Activated CD8-positive, alpha-beta memory T cell treated with anti-CD3 and anti-CD28 coated beads, Interleukin-2, amount 10 ng/mL, durations not matched to agents 7 days and 5 days (primary cell): ENCODE measurements at places on chromosomes 4 and X. TPM values are rescaled to one million over a fixed set of nuclear protein-coding genes. Genes with fewer than 3 reads are reported as not detected.

Gene GC
- not detected for total RNA-seq

Gene SYTL4
- not detected for total RNA-seq

Gene MAGEB16
- not detected for total RNA-seq

Gene POU4F2
- not detected for total RNA-seq

Gene ABCE1
- 64.7 TPM for total RNA-seq

Gene SMR3B
- not detected for total RNA-seq

Gene DDX60
- 90.5 TPM for total RNA-seq

- H3K27me3 ChIP-seq, result peaks cover 2% of the 10 kb centered on the region
- no peak for DNase-seq
- peaks cover 2% of the 10 kb centered on the region for H3K36me3 ChIP-seq
- peaks cover 9% of the 10 kb centered on the region for H3K4me1 ChIP-seq
- H3K27ac ChIP-seq, result no peak overlapping the region
Measured at GRCh38 chr4:123526511-123526910, 129.9 kb downstream of the SPRY1 start.

GRCh38 chrX:38636949-38637819, 75.8 kb downstream of the TSPAN7 start:
- H3K4me1 ChIP-seq, result peaks cover 9% of the 10 kb centered on the region
- H3K27me3 ChIP-seq, result peaks cover 4% of the 10 kb centered on the region
- DNase-seq, result no peak
- no peaks in the 10 kb centered on the region for H3K36me3 ChIP-seq
- H3K4me3 ChIP-seq, result no peak overlapping the region
- H3K27ac ChIP-seq, result no peak overlapping the region

DNA sequence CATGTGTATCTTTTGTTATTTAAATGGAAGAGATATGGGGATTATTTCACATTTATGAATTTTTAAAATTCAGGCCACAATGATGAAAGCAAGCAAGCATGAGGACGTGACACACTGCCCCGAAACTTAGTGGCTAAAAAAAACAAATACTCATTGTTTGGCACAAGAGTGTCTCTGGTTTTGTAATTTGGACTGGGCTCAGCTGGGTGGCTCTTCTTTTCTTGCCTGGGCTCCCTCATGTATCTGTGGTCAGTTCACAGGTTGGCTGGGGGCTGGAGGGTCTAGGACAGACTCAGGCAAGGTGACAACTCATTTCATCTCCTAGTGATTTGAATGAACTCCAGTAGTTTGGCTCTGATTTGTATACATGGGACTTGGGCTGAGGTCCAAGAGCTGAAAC, 238.4 kb upstream of the PRKX start:
- no peak overlapping the region for H3K4me3 ChIP-seq
- H3K27ac ChIP-seq, result no peak overlapping the region
- H3K27me3 ChIP-seq, result no peaks in the 10 kb centered on the region
- DNase-seq, result no peak
- no peaks in the 10 kb centered on the region for H3K36me3 ChIP-seq

DNA sequence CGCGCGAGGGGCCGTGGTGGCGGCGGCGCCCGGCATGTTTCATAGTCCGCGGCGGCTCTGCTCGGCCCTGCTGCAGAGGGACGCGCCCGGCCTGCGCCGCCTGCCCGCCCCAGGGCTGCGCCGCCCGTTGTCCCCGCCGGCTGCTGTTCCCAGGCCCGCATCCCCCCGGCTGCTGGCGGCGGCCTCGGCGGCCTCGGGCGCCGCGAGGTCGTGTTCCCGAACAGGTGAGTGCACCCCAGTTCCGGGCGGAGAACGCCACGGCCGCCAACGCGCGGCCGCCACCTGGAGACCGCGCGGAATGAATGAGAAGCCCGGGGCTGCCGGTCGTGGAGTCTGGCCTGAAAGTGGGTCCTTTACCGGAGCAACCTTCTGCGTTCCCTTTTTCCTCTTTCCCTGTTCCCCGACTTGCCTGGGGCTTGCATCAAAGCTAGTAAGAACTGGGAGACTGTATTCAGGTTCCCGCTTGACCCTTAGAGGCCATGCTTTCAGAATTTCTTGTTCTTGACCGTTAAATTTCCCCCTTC, 429 bp downstream of the NOCT start:
- H3K27ac ChIP-seq, result peak overlapping the region; percentile 83
- peak overlapping the region; percentile 84 for H3K4me3 ChIP-seq
- DNase-seq, result peak; percentile 54
- peaks cover 41% of the 10 kb centered on the region for H3K4me1 ChIP-seq
- peaks cover 8% of the 10 kb centered on the region for H3K36me3 ChIP-seq

- H3K4me3 ChIP-seq, result no peak overlapping the region
- no peaks in the 10 kb centered on the region for H3K36me3 ChIP-seq
- no peak overlapping the region for H3K27ac ChIP-seq
Measured at GRCh38 chrX:71949844-71950445, 39.3 kb downstream of the NHSL2 start.

DNA sequence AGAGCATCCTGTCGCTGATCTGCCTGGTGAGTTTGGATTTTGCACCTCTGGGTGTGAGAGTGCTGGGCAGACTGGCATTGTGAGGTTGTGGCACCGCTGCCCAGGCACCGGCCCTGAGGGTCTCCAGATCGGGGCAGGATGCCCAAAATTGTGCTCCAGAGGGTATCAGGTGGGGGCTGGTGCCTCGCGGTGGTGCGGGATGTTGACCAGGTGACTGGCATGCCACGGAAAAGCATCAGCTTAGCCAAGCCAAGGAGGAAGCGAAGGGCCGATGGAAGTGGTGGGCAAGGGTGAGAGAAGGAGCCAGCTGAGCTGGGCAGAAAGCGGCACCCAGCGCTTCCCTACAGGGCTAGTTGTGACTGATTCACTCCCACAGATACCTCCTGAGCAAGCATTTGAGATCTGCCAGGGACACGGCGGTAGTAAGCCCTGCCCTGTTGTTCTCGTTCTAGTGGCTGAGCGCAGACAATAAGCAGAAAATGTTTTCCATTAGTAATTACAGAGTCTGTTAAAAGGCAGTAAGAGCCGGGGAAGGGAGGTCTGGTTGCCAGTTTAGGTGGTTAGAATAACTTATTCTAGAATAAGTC, 809 bp downstream of the ZFP92 start:
- DNase-seq, result no peak
- H3K36me3 ChIP-seq, result no peaks in the 10 kb centered on the region
- no peak overlapping the region for H3K27ac ChIP-seq

GRCh38 chr4:153160821-153161220, 43.4 kb upstream of the TRIM2 start:
- no peak overlapping the region for H3K27ac ChIP-seq
- H3K4me3 ChIP-seq, result no peak overlapping the region
- no peaks in the 10 kb centered on the region for H3K36me3 ChIP-seq
- DNase-seq, result no peak
- H3K27me3 ChIP-seq, result peaks cover 69% of the 10 kb centered on the region

GRCh38 chrX:34875204-34875603, 67.4 kb upstream of the FAM47B start:
- no peak for DNase-seq
- H3K4me1 ChIP-seq, result no peaks in the 10 kb centered on the region
- H3K27me3 ChIP-seq, result no peaks in the 10 kb centered on the region
- H3K27ac ChIP-seq, result no peak overlapping the region
- H3K36me3 ChIP-seq, result no peaks in the 10 kb centered on the region

DNA sequence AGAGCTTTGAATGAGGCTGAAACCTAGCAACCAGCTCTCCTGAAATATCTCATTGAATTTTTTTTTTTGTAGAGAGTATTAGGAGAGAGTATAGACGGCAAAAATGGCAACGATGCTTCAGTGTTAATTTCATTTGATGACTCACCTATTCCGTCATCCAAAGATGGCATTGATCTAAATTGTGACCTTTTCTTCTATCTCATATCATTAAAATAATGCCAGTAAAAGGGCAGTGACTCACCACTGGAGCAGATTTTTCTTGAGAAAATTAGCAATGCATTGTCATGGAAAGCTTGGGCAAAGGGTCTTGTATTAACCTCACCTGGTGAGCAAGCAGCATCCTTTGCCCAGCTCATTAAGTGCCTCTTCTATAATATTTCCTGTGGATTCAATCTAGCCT, 19.6 kb downstream of the VMA21 start:
- no peak for DNase-seq
- no peak overlapping the region for H3K4me3 ChIP-seq
- H3K36me3 ChIP-seq, result peaks cover 5% of the 10 kb centered on the region
- H3K27ac ChIP-seq, result no peak overlapping the region
- H3K4me1 ChIP-seq, result no peaks in the 10 kb centered on the region
- H3K27me3 ChIP-seq, result no peaks in the 10 kb centered on the region

- H3K27ac ChIP-seq, result no peak overlapping the region
- no peaks in the 10 kb centered on the region for H3K4me1 ChIP-seq
- peaks cover 18% of the 10 kb centered on the region for H3K27me3 ChIP-seq
Measured at GRCh38 chr4:86508436-86508835, 85.7 kb upstream of the PTPN13 start.

- no peaks in the 10 kb centered on the region for H3K4me1 ChIP-seq
- H3K4me3 ChIP-seq, result no peak overlapping the region
Measured at GRCh38 chr4:73573794-73574528, 46.3 kb downstream of the RASSF6 start.

DNA sequence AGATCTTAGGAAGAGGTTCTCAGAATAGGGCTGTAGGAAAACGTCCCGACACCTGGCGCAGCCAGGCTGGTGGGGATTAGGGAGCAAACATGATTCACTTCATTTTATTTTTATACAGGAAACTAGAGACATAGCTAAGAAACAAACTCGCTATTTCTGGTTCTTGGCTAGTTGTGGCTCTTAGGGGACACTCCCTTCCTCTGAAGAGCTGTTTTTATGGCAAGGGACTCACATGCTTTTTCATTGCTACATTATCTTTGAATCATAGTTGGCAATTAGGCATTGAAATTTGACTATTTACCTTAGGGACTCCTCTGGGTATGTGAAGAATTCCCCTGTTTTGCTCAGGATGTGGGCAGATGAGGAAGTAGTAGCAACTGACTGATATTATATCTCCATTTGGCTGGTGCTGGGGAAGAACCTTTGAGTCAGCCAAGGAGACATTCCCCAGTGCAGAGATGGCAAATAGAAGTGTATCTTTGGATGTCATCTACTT, 174.5 kb downstream of the SMIM20 start:
- H3K4me1 ChIP-seq, result peaks cover 45% of the 10 kb centered on the region
- peak overlapping the region; percentile 67 for H3K27ac ChIP-seq
- H3K36me3 ChIP-seq, result peaks cover 20% of the 10 kb centered on the region
- DNase-seq, result no peak
